ENCODE measurements at places on chromosomes 2 and 18. TPM values are rescaled to one million over a fixed set of nuclear protein-coding genes. Genes with fewer than 3 reads are reported as not detected.

Gene POTEC
- total RNA-seq: not detected

DNA sequence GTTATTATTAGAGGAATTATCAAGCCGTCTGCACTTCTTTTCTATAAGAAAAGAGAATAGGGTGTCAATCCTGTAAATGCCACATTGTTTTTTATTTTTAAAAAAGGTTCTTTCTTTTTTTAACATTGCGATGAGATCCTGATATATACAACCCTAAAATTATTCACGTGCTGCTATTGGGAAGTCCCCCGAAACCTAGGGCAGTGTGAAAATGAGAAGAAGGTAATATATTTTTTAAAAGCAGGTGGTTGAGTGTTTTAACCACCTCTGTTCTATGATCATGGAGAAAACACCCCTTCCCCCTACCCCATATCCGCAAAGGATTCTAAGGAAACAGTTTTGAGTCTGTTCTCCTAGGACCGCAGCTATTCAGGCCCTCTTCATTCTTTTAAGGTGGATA is 94.5 kb upstream of the KLHL14 start:
- H3K4me3 ChIP-seq: no peak overlapping the region
- DNase-seq: no peak
- no peaks in the 10 kb centered on the region for H3K4me1 ChIP-seq
- peak overlapping the region; percentile 62 for H3K27ac ChIP-seq

GRCh38 chr2:128642316-128642715 is 323.6 kb upstream of the HS6ST1 start:
- H3K27me3 ChIP-seq: no peaks in the 10 kb centered on the region
- no peak for DNase-seq
- H3K27ac ChIP-seq: no peak overlapping the region
- H3K4me3 ChIP-seq: no peak overlapping the region
- no peaks in the 10 kb centered on the region for H3K4me1 ChIP-seq
- H3K36me3 ChIP-seq: no peaks in the 10 kb centered on the region

GRCh38 chr18:75551071-75551470 is 123.6 kb upstream of the SMIM21 start:
- H3K27me3 ChIP-seq: no peaks in the 10 kb centered on the region
- H3K4me1 ChIP-seq: no peaks in the 10 kb centered on the region
- no peaks in the 10 kb centered on the region for H3K36me3 ChIP-seq
- DNase-seq: no peak
- H3K27ac ChIP-seq: no peak overlapping the region

Gene CD8A
- total RNA-seq: 162 TPM

GRCh38 chr2:154697418-154698252 is 860 bp upstream of the KCNJ3 start:
- peaks cover 3% of the 10 kb centered on the region for H3K27me3 ChIP-seq
- H3K27ac ChIP-seq: no peak overlapping the region
- DNase-seq: no peak
- no peak overlapping the region for H3K4me3 ChIP-seq

DNA sequence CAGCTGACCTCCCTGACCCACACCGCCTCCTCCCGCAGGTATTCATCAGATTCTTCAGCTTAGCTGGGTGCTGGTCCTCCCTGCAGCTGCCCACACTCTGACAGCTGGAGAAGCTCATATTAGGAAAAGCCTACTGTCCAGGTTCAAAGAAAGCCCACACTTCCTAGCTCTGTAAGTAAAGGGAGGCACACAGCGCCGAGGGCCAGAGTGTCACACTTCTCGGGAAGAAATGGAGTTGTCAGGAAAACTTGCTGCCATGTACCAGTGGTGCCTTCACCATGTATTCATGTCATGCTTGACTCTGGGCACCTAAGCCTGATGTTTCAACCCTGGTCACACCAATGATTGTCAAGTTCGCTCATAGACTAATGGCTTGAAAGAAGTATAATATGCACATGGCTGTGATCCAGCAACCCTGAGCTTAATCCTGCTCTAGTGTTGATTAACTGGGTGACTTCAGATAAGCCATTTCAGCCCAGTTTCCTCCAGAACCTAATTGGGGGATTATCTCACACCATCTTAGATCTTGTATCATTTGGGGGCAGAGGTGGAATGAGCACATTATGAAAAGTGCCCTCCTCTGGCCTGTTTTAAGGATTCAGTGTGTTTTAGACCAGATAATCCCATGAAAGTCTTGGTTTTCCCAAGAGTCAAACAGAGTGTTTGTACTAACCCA is 180.3 kb upstream of the PARD3B start:
- no peak overlapping the region for H3K27ac ChIP-seq
- no peaks in the 10 kb centered on the region for H3K36me3 ChIP-seq
- no peak for DNase-seq
- H3K4me1 ChIP-seq: no peaks in the 10 kb centered on the region
- no peaks in the 10 kb centered on the region for H3K27me3 ChIP-seq
- H3K4me3 ChIP-seq: no peak overlapping the region

DNA sequence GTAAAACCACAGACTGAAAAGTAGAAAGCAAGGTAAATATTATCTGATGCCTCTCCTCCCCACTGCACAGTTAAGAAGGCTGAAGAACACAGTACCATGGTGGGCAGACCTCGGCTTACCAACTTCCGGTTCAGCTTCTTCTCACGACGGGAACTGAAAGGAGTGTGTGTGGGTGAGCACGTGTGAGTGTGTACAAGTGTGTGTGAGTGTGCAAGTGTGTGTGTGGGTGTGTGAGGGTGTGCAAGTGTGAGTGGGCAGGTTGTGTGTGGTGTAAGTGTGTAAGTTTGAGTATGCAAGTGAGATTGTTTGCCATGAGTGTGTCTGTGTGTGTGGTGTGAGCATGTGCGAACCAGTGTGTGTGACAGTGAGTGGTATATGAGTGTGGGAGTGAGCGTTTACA is 103.5 kb downstream of the ADD2 start:
- H3K4me1 ChIP-seq: peaks cover 5% of the 10 kb centered on the region
- no peak overlapping the region for H3K27ac ChIP-seq
- no peaks in the 10 kb centered on the region for H3K27me3 ChIP-seq
- H3K36me3 ChIP-seq: no peaks in the 10 kb centered on the region
- no peak overlapping the region for H3K4me3 ChIP-seq
- DNase-seq: peak; percentile 48

GRCh38 chr2:157692768-157693167 is 64.1 kb upstream of the ACVR1C start:
- no peak for DNase-seq
- no peaks in the 10 kb centered on the region for H3K4me1 ChIP-seq
- no peak overlapping the region for H3K4me3 ChIP-seq
- H3K27ac ChIP-seq: no peak overlapping the region
- H3K36me3 ChIP-seq: no peaks in the 10 kb centered on the region

Gene CPLX4
- not detected for total RNA-seq

DNA sequence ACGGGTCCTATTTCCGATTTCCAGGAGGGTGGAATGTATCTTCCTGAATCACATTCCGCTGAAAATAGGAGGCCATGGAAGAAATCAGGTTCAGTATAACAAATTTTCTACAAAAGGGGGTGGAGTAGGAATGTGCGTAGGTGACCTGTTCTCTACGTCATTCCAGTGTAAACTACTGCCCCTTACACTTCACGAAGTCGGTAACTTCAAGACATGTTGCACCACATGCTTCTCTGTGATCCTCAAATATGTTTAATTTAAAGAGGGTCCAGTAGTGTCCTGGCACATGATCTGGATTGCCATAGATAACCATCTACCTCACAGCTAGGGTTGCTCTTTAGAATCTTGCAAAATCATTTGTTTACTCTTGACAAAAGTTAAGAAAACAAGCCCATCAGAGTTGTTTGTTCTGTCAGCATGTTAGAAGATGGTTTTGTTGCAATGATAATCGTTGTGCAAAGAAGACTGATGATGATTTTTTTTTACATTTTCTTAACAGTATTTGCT is 7.5 kb upstream of the CPS1 start:
- H3K4me3 ChIP-seq: no peak overlapping the region
- no peak overlapping the region for H3K27ac ChIP-seq
- H3K27me3 ChIP-seq: no peaks in the 10 kb centered on the region
- no peaks in the 10 kb centered on the region for H3K36me3 ChIP-seq
- no peaks in the 10 kb centered on the region for H3K4me1 ChIP-seq

Gene AFF3
- 5.6 TPM for total RNA-seq

- no peaks in the 10 kb centered on the region for H3K36me3 ChIP-seq
- H3K4me1 ChIP-seq: peaks cover 20% of the 10 kb centered on the region
- DNase-seq: peak; percentile 64
- no peaks in the 10 kb centered on the region for H3K27me3 ChIP-seq
Observed at GRCh38 chr18:51211552-51211951, 14.1 kb upstream of the MEX3C start.

Gene MREG
- total RNA-seq: 6.8 TPM

Gene FNDC4
- total RNA-seq: not detected

DNA sequence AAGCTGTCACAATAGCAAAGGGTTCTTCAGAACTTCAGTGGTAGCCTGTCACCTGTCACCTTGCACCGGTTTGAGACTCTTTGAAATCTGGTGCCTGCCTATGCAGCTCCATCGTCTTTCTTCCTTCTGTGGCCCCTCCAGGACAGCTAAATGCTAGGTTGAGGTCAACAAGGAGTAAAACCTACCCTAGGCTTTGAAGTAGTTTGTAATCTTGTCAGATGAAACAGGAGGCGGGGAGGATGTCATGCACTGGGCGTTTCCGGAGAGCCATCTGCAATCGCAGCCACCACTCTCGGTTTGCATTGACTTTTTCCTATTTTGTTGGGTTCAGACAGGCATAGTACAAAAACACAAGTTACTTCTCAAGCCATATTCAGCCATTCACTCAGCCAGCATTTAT is 116.7 kb downstream of the LPIN1 start:
- no peak overlapping the region for H3K4me3 ChIP-seq
- peaks cover 12% of the 10 kb centered on the region for H3K4me1 ChIP-seq
- no peaks in the 10 kb centered on the region for H3K36me3 ChIP-seq
- H3K27me3 ChIP-seq: no peaks in the 10 kb centered on the region

GRCh38 chr18:30999887-31000628 is 42.5 kb downstream of the DSC3 start:
- DNase-seq: no peak
- H3K4me1 ChIP-seq: no peaks in the 10 kb centered on the region
- no peak overlapping the region for H3K4me3 ChIP-seq
- no peaks in the 10 kb centered on the region for H3K27me3 ChIP-seq

DNA sequence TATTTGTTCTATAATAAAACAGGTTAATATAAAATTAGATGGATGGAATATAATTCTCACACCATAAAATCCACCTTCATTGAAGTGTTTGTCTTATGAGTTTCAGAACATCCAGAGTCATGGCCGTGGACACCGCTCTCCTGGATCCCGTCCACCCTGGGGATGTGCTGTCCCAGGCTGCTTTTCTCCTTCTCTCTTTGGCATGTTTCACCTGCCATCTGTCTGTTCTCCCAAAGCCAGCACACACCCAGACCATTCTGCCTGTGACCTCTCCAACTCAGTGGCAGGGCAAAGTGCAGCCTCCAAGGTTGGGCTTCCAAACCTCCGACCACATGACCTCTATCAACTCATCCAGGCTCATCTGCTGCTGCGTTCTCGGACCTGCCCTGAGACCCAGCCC is 104.7 kb downstream of the MYT1L start:
- H3K4me1 ChIP-seq: no peaks in the 10 kb centered on the region
- H3K4me3 ChIP-seq: no peak overlapping the region
- H3K36me3 ChIP-seq: no peaks in the 10 kb centered on the region
- no peak overlapping the region for H3K27ac ChIP-seq
- no peaks in the 10 kb centered on the region for H3K27me3 ChIP-seq
- no peak for DNase-seq

Gene COL5A2
- total RNA-seq: 0.63 TPM

Gene GALR1
- total RNA-seq: not detected

DNA sequence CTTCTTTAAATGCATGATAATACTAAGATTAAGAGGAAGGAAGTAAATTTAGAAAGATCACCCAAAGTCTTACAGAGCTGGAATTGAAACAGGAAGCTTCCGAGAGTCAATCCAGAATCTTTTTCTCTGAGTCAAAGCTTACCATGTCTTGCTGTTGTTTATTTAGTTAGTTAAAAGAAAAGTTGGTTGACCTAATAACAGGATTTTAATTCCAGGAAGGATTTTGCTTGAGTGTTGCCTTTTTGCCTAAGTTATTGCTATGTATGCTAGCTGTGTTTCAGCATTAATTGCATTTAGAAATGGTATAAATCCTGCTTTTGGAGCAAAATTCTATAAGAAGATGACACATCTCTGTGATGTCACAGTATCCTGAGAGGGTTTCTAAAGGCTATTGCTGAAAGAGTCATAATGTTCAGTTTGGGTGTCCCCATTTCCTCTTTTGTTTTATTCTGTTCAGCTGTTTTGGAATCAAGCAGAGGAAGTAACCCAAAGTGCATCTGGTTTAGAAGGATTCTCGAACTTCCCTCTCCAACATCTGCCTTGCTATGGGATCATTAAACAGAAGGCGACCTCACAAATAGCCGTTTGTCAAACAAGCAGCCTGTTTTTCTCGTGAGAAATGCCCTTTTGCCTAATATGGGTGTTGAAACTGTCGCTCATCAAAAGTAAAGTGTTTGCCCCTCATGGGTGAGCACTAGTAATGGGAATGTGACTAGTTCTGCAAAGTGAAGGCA is 271.5 kb upstream of the MMADHC start:
- H3K4me3 ChIP-seq: no peak overlapping the region
- no peak overlapping the region for H3K27ac ChIP-seq
- no peaks in the 10 kb centered on the region for H3K4me1 ChIP-seq
- DNase-seq: no peak

Gene GAL3ST2
- total RNA-seq: 0.88 TPM

DNA sequence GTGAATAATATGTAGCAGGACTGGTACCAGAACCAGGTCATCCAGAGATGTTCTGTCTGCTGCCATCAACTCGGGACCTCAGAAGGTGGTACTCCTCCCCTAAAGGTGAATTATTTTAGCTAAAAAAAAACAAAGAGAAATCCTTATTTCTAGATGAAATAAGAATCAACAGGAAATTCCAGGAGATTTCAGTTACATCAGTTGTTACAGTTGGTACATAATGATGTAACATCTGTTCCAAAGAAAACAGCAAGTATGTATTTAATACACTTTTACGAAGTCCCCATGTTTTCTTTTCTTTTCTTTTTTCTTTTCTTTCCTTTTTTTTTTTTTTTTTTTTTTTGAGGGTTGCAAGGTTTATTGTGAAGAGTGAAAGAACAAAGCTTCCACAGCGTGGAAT is 33.6 kb upstream of the CD28 start:
- no peaks in the 10 kb centered on the region for H3K27me3 ChIP-seq
- H3K36me3 ChIP-seq: no peaks in the 10 kb centered on the region
- no peak overlapping the region for H3K4me3 ChIP-seq
- DNase-seq: no peak

Gene STAT4
- 264 TPM for total RNA-seq

Gene KCNIP3
- total RNA-seq: 0.52 TPM

GRCh38 chr18:79864006-79864725 is 66.4 kb downstream of the KCNG2 start:
- H3K27me3 ChIP-seq: no peaks in the 10 kb centered on the region
- no peaks in the 10 kb centered on the region for H3K4me1 ChIP-seq
- H3K4me3 ChIP-seq: no peak overlapping the region
- H3K27ac ChIP-seq: no peak overlapping the region

DNA sequence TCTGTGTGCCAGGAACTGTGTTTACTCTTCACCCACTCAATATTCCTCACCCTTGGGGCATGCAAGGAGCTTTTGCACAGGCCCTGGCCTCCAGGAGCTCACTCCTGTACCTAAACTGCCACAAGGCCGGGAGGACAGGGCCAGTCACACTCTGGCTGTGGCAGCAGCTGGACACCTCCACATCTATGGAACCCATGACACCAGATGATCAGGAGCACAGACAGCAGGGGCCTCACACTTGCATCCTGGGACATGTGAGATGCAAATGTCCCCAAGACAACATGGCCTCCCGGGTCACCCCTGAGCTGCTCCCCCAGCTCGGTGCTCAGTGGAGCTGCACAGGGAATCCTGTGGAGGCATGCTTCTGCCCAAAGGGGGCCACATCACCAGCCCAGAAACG is 61.8 kb upstream of the SLC66A3 start:
- no peak overlapping the region for H3K4me3 ChIP-seq
- H3K36me3 ChIP-seq: no peaks in the 10 kb centered on the region
- no peak for DNase-seq
- no peak overlapping the region for H3K27ac ChIP-seq
- no peaks in the 10 kb centered on the region for H3K4me1 ChIP-seq
